ENCODE measurements at places on chromosomes 16 and 17.

DNA sequence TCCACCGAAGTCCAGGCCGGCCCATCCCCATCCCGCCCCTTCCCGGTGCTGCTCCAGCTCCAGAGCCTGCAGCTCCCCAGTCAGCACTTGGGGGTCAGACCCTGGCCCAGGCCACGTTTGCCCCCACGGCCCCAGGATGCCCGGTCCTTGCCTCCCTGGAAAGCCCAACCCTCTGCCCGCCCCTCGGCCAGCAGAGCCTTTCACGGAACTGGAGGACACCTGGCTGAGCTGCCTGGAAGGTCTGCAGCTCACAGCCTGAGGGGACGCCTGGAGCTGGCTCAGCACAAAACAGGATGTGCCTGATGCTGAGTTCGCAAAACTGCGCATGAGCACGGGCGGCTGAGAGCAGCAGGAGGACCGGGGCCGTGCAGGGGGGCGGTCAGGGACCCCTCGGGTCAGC lies 29.7 kb upstream of the SSTR5 start:
- DNase-seq = no peak

DNA sequence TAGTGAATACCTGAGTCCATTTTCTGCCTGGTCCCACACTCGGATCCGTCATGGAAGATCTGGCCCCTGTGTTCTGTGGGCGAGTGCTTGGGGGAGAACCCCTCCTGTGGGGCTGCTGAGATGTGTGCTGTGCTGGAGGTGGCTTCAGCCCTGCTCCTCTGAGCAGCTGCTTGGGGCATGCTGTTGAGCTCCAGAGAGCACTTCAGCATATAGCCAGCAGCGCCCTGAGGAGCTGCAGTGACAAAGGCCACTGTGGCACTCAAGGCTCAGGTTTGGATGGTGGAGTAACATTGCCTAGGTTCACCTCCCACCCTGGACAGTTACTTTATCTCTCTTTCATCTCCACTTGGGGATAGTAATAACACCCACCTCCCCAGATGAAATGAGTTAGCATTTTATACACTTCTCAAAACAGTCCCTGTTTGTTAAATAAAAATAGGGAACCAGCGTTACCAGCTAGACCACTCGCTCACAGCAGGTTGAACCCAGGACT lies 75.3 kb downstream of the KSR1 start:
- no peak for DNase-seq

DNA sequence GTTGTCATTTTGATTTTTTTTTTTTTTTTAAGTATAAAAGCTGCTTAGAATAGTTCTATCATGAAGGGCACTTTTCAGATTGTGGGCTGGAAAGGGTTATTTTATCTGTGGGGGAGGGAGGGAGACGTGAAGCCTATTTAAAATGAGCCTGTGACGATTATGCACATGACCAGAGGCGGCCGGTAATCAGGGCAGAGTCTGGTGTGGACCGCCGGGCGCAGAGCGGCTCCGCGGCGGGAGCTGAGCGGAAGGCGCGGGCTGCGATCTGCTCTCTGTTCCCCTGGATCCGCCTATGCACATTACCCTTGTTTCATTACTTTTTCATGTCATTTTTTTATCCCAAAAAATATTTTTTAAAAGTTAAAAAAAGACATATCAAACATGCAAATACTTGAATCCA lies 23.5 kb downstream of the TMC6 start:
- no peak for DNase-seq

- no peak for DNase-seq
Measured at GRCh38 chr16:88628512-88628974, 9.8 kb upstream of the IL17C start.

GRCh38 chr17:59284317-59284716 lies 47.1 kb upstream of the YPEL2 start:
- no peak for DNase-seq
